ENCODE measurements at places on chromosomes 6 and 20.

GRCh38 chr6:149169761-149170511 lies 147.6 kb upstream of the TAB2 start:
- DNase-seq: no peak

DNA sequence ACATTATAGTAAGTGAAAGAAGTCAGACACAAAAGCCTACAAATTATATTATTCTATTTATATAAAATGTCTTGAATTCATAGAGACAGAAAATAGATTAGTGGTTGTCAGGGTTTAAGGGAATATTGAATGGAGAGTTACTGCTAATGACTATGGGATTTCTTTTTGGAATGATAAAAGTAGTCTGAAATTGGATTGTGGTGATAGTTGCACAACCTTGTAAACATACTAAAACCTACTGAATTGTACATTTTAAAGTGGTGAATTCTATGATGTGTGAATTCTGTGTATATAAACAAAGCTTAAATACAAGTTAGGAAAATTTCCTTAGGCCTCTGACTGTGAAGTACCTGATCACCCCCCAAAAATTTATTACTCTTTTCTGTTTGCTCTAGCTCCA lies 343.1 kb downstream of the TFAP2B start:
- no peak for DNase-seq

DNA sequence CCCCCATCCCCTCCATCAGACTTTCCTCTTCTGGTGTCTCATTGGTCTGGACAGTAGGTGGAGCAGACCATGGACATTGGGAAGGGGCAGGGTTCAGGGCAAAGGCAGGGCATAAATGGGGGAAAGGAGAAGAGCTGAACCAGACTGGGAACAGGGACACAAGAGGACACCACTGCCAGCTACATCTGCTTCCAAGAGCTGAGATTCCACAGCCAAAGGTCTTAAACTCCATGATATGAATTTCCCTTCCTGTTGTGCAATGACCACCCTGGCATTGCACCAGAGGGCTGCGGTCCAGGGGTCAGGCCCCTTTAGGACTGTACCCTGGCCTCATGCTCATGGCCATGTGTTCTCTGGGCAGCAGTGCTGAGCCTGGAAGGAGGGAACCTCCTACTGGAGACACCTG lies 137.9 kb downstream of the MAFB start:
- DNase-seq: no peak

DNA sequence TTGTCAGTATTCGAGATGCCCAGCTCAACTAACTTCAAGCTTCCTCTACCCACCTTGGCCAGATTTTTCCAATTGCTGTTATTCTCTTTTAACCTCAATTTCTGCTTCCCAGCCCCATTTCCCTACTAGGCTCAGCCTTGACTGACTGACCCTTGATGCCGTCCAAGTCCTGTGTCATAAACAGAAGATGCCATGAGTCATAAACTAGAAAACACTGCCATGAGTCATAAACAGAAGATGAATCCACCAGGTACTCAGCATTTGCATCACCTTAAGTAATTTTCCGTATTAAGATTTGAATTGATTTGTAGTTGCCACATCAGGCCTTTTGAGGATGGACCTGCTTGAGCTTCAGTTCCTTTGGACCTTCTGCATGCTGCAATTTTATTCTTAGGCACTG lies 123.8 kb downstream of the FAM83B start:
- no peak for DNase-seq

DNA sequence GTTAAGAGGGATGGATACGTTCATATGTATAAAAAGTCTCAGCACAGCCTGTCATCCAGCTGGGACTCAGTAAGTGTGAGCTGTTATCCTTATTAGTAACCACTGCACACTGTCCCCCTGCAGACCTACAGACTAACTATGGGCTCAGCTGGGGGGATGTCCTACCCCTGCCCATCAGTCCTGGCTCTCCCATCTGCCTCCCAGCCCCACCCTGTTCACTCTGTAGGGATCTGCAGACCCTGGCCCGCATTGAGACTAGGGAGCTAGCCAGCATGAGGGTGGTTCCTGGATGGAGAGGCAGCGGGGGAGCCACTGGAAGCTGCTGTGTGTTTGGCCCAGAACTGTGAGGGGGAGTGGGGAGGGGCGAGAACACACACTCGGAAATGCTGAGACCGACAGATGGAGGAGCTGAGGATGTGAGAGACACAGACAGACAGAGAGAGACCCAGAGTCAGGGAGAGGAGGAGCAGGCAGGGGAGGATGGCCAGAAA lies 17.1 kb downstream of the XKR7 start:
- DNase-seq: no peak

GRCh38 chr6:148736774-148737412 lies 9.9 kb upstream of the UST start:
- DNase-seq: no peak

GRCh38 chr6:96022225-96022624 lies 6.5 kb downstream of the FUT9 start:
- no peak for DNase-seq

All from mucosa of descending colon (tissue), 3 donors.